ENCODE measurements at places on chromosomes 16 and 17.

DNA sequence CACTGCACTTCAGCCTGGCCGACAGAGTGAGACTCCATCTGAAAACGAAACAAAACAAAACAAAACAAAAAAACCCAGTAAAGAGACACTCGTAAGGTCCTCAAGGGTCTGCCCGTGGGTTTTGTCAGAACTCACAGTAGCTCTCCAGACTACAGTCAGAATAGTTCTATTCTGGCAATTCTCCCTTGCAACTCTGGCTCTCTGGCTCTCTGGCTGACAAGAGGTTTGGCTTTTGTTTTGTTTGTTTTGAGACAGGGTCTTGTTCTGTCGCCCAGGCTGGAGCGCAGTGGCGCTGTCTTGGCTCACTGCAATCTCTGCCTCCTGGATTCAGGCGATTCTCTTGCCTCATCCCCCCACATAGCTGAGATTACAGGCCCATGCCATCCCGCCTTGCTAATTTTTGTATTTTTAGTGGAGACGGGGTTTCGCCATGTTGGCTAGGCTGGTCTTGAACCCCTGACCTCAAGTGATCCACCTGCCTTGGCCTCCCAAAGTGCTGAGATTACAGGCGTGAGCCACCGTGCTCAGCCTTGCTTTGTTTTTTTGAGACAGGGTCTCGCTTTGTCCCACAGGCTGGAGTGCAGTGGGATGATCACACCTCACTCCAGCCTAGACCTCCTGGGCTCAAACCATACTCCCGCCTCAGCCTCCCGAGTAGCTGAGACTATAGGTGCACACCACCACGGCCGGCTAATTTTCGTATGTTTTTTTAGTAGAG lies 20.5 kb upstream of the CHP2 start:
- DNase-seq = no peak

DNA sequence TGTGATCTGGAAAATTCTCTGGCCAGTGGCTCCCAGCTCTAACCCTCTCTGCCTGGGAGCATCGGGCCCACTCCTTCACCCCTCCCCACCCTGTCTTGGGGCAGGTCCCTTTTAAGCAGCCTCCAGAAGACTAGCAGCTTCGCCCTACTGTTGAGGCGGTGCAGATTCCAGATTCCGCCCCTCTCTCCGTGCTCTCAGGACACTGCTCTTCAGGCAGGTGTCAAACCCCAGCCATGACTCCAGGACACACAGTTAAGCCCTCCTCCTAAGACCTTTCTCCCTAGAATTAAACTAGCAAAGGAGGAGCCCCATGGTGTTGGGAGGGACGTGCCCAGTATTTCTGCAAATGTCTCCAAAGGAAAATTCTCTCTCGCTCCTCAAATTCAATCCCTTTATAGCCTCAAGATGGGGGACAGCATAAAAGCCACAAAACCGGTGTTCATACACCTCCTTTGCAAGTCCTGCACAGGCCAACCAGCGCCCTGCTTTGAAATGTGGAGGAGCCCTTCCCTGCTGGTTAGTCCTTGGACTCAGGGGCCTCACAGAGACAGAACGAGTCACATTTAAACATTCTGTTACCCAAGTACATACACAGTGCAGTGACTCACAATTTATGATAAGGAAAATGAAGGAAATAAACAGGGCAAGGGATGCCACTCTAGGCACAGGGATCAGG lies 7.2 kb downstream of the LPO start:
- DNase-seq = no peak

DNA sequence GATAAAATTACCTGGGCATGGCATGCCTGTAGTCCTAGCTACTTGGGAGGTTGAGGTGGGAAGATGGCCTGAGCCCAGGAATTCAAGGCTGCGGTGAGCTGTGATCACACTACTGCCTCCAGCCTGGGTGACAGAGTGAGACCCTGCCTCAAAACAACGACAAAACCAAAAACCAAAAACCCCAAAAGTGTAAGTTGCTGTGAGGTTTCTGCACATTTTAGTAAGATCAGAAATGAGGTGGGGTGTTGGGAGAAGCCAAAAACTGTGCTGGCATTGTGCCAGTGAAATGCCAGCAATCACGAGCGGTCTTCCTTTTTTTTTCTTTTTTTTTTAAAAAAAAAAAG lies 114.6 kb downstream of the PITPNC1 start:
- no peak for DNase-seq

DNA sequence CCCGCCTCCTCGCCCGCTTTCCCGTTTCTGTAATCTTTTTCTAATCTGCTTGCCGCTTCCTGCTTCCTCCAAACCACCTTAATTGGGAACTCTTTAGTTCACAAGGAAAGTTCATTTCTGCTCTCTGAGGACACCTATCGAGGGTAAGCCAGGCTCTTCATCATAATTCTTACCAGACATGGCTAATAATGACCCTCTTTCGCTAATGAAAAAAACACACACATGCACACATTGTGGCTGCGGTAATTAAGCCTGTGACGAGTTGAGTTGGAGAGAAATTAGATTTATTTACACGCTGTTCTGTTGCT lies 100.6 kb downstream of the ZNF423 start:
- DNase-seq = no peak

GRCh38 chr17:17888821-17889220 lies 52.0 kb upstream of the SREBF1 start:
- no peak for DNase-seq

DNA sequence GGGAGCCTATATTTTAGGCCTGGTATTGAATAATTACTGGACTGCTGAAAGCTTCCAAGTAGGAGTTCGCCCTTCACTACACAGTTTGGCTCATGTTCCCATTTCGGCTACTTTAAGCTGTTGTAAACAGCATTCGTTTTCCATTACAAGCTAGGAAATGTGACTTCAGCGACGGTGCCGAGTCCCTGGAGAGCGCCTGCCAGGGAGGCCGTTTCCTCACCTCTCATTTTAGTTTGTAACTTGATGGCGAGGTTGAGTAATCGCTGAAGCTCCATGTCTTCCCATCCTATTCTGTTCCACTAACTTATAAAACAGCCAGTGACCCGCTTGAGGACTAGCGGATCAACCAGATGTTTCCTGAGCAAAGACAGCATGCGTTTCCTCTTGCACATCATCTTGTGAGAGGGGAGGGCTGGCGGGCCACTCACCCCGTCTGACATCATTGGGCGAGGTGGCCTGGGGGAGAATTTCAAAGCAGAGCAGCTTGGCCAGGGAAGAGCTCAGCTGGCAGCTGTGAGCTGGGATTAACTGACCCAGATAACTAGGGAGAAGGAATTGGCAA lies 32.9 kb downstream of the PCTP start:
- no peak for DNase-seq

DNA sequence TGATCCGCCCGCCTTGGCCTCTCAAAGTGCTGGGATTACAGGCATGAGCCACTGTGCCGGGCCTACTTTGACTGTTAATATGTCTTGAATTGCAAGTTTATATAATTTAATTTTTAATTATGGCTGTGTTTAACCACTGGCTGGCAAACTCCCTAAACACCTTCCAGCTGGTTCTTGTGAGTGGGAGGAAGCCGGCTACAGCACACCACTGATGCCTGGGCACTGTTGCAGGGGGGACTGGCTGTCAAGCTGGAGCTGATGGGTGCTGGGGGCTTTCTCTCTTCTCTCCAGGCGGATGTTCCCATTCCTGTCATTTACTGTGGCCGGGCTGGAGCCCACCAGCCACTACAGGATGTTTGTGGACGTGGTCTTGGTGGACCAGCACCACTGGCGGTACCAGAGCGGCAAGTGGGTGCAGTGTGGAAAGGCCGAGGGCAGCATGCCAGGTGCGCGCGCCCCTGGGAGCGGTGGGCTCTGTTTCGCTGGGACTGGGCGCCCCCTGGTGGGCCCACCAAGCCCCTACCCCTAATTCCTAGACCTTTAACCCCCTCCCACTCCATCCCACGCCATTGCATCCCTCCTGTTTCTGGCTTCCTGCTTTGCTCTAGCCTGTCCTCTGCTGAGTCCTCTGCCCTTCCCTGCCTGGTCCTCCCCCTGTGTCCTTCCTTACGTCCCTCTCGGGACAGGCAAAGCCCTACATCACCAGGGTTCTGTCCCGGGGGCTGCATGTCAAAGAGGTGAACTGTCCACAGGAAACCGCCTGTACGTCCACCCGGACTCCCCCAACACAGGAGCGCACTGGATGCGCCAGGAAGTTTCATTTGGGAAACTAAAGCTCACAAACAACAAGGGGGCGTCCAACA lies 9.5 kb downstream of the TBX21 start:
- no peak for DNase-seq

DNA sequence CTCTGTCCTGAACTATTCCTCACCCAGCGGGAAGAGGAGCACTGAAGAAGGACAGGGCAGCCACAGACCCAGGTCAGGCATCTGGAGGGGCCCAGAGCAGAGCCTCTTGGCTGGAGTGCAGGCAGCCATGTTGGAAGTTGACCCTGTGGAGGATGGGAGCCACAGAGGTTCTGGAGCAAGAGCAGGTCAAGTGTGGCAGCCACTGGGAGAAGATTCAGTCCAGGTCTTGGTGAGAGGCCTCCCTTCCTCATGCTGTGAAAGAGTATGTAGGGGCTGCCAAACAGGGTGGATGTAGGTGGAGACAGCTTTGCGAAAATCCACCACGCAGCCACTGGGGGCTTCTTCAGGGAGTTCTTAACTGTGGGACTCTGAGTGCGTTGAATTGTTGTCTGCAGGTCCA lies 590 bp upstream of the CD79B start:
- DNase-seq = no peak

DNA sequence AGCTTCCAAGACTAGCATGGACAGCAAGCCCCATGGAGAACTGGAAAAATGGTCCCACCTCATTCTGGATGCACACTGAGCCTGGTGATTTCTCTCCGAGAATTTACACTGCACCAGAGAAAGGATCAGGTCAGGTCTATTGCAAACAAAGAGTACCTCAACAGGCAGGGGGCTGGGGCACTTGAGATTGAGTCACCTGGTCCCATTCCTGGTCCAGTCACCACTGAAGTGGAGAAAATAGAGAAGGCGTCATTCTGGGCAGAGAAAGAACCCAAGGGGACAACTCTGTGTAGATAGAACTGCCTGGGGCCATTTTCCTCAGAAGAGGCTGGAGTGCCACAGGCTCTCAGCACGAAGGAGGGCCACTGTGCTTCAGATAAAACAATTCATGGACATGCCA lies 38.4 kb downstream of the CENPV start:
- no peak for DNase-seq

DNA sequence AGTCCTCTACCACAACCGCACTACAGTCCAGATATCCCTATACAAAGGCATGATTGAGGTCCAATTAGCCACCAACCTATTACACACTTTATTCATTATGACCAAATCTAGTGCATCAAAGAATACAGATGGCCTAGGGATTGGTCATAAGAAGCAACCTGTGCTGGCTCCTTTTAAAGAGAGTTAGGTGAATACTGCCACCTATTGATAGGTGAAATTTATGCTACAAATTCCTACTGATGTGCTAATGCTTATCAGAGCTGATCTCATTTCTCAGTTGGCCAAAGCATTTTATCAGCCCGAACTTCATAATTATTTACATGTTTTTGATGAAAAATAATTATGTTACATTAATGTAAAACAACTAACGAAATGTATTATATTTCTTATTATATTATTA lies 166.3 kb downstream of the ANKFN1 start:
- DNase-seq = peak; percentile 59

DNA sequence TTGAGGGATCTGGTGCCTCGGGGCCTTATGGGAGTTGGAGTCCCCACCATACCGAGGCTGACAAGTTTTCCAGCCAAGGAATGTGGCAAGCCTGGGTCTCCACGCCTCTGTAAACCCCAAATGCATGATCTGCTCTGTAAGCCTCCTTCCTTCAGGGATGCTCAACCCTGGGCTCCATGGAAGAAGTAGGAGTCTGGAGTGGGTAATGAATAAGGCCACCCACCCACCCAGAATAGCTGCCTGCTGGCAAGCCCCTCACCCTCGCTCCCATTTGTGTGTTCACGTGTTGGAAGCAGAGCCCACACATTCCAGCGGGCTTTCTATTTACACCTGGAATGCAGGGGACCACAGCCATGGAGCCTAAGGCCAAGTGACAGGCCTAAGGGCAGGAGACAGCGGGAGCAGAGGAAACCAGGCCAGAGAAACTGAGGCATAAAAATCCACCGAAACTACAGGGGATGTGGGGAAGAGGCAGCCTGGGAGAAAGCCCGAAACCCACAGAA lies 4.4 kb downstream of the DLG4 start:
- DNase-seq = no peak

DNA sequence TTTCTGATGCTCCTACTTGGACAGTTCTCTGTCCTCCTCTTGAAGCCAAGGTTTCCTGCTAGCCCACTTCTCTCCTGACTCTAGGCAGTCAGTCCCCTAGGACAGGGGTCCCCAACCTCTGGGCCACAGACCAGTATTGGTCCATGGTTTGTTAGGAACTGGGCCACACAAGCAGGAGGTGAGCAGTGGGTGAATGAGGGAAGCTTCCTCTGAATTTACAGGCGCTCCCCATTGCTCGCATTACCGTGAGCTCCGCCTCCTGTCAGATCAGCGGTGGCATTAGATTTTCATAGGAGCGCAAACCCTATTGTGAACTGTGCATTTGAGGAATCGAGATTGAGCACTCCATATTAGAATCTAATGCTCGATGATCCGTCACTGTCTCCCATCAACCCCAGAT lies 55.7 kb downstream of the GNA13 start:
- no peak for DNase-seq

GRCh38 chr16:22186517-22186916 lies 19.6 kb upstream of the EEF2K start:
- no peak for DNase-seq

DNA sequence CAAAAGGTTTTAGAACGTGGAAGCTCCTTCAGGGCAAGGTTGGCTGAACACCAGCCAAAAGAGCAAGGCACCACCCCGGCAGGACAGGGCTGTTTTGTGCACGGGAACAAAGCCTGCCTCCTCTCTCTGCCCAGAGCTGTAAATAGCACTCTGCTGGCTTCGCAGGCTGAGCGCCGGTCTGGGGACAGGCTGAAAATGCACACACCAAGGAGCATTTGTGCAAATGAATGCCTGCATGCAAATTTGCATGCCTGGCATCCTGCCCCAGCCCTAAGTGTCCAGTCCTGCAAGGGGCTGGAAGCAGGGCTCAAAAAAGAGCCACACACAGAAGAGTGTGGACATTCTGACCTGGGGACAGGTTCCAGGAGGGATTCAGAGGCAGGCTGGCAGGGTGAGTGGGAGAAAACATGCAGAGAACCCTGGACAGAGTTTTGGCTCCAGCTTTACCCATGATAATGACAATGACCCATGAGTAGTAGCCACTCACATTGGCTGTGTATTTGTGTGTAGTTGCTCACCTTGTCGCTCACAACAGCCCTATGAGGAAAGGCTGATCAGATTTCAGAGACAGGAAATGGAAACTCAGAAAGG lies 11.7 kb downstream of the ABAT start:
- no peak for DNase-seq

All from NCI-H187 treated with DMSO at 0.1 percent for 48 hours (cell line).